ENCODE measurements at places on chromosomes 1 and 21.

GRCh38 chr1:66261364-66261763, 272.6 kb upstream of the SGIP1 start:
- DNase-seq = no peak

- DNase-seq = no peak
Observed at GRCh38 chr1:117556341-117556740, 49.5 kb upstream of the TENT5C start.

DNA sequence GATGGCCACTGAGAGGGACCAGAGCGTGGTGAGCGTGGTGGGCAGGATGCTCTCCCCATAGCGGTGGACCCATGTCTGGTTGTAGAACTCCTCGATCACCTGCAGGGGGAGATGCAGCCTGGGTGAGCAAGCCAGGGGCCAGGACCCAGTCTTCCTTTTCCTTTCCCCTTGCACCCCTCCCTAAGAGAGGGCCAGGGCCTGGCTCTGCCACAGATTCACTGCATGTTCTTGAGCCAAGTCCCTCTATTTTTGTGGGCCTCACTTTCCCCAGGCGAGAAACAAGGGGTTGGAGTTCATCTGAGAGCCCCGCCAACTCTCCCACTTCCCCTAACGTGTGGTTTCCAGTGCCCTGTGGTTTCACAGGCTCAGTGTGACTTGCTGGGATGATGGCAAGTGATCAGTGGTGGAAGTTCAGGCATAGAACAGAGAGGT, 27.5 kb downstream of the SLC2A1 start:
- DNase-seq = no peak

- no peak for DNase-seq
Observed at GRCh38 chr1:83691953-83692500, 306.9 kb downstream of the TTLL7 start.

GRCh38 chr1:178702146-178702545, 22.9 kb upstream of the RALGPS2 start:
- no peak for DNase-seq

DNA sequence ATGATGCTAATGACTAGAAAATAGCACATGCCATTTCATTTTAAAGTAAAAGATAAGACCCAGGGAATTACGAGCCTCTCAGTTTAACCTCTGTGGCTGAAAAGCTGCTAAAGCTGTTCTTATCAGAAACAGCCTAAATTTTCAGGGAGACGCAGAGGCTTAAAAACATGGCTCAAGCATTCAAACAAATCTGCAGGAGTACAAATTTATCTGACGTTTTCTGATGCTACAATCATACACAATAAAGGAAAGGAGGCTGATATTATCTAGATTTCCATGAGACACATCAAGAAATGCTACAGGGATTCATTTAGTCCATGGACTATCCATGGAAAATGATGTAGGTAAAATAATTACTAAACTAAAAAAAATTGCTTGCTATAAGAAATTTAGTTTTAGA, 65.3 kb upstream of the SCYL3 start:
- DNase-seq = no peak

- DNase-seq = no peak
Observed at GRCh38 chr1:30376054-30376697, 347.2 kb downstream of the MATN1 start.

- DNase-seq = no peak
Observed at GRCh38 chr1:53048960-53049573, 12.9 kb upstream of the PODN start.

DNA sequence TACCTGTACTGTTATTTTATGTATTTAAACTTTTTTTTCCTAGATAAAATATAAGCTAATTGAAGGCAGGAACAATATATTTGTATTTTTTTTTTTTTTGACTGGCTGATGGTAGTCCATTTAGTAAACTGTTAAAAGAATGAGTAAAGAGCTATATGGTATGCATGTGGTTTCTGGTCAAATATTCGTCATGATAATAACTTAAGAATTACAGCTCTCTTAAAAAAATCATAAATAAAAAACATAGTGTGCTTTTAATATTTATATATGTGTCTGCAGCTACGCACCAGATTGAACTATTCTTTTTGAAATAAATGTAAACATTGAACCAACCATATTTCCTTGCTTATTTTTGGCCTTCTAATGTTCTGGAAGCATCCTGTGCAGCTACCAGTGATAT, 272.3 kb upstream of the C1orf105 start:
- DNase-seq = no peak

DNA sequence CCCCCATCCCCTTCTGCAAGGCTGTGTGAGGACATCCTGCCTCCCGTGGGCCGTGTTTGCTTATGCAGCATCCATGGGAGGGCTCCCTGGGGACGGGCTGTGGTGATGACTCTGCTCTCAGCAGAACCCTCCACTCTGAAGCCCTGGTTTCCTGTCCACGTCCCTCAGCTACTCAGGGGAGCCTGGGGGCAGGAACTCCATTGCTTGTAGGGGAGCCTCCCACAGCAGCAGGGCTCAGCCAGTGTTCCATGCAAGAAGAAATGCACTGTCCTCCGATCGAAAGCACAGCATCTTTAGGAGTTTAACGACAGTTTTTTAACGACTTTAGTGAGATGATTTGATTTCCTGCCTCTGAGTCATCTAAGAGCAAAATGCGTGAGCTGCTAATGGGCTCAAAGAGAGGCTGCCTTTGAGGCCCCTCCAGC, 8.3 kb upstream of the KCNAB2 start:
- DNase-seq = no peak

GRCh38 chr1:15157524-15158399, 4.2 kb downstream of the TMEM51 start:
- DNase-seq = no peak

GRCh38 chr1:155226910-155227260, 18.4 kb downstream of the MTX1 start:
- DNase-seq = peak; percentile 41

DNA sequence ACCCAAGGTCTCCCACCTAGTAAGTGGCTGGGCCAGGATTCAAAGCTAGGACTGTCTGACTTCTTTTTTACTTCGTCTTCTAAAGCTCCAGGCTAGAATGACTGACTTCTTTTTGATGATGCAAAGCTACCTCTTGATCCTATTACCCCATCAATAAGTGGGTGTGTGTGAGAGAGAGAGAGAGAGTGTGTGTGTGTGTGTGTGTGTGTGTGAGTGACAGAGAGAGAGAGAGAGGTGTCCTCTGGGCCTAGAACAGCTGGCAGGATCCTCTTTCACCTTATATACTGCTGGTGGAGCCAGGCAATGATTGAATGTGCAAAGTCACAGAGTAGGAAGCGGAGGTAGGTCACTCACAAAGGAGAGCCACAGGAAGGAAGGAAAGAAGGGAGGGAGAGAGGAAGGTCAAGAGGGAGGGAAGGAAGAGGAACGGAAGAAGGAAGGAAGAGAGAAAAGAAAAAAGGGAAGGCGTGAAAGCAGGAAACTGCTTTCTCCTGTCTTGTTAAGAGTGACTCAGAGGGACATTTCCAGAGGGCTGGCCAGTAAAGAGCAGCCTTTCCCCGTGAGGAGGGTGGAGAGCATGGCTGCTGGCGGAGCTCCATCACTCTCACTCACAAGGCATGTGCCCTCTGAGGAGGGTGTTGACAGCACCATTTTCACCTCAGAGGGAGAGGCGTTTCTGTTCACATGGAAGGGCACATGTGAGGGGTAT, 68.9 kb downstream of the CDC7 start:
- DNase-seq = no peak

DNA sequence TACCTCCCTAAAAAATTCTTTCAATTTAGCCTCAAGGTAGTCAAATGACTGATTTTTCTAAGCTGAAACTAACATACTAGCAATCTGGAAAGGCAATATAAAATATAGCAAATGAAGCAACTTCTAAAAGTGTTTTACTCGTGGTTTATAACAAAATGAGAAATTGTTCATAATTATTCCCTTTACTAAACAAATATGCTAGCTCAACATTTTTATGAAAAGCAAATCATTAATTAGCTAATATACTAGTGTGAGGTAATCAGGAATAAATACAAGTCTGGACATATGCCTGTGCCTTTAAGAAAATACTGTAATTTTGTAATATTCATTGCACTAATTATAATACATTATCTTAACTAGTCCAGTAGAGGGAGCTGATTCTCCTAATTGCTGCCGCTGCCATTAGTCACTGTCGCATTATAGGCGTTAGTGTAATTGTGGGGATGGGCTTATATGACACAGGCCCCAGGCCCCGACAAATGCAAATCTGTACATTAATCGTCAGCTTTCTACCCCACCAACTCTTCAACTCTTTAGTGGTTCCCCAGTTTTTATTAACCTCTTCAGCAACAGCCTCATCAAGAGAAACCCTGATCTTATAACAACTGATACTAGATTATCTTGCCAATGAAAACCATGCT, 160.9 kb downstream of the GABPA start:
- no peak for DNase-seq

DNA sequence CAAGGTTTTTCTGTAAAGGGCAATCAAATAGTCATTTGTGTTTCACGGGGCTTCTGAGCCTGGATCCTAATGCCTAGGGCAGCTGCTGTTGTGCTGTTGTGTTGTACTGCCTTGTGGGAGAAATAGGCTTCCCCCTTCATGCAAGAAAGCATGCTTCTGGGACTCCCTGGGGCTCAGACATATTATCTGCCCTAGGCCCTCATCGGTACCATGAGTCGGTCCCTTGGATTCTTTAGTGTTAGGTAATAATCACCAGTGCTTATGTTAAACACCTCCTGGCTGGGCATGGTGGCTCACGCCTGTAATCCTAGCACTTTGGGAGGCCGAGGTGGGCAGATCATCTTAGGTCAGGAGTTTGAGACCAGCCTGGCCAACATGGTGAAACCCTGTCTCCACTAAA, 245.9 kb downstream of the TNR start:
- DNase-seq = no peak

- DNase-seq = peak; percentile 84
Observed at GRCh38 chr1:6486433-6487011, 4.9 kb downstream of the PLEKHG5 start.

- no peak for DNase-seq
Observed at GRCh38 chr1:240090014-240090413, 1.7 kb upstream of the FMN2 start.

DNA sequence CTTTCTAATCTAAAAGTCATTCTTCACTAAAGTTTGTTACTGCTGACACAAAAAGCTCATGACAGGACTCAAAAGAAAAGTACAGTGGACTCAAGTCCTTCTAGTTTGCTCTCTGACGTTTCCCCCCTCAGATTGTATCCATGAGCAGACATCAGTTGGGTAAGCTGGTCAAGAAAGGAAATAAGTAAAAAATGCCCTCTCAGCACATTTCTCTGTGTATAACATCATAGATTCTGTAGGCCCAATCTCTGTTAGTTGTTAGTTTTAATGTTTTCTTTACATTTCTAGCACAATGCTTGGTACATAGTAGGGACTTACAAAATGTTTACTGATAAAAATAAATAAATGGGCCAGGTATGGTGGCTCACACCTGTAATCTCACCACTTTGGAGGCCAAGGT, 96.8 kb downstream of the NR5A2 start:
- DNase-seq = no peak

- no peak for DNase-seq
Observed at GRCh38 chr1:3275471-3276340, 178.8 kb upstream of the ARHGEF16 start.

DNA sequence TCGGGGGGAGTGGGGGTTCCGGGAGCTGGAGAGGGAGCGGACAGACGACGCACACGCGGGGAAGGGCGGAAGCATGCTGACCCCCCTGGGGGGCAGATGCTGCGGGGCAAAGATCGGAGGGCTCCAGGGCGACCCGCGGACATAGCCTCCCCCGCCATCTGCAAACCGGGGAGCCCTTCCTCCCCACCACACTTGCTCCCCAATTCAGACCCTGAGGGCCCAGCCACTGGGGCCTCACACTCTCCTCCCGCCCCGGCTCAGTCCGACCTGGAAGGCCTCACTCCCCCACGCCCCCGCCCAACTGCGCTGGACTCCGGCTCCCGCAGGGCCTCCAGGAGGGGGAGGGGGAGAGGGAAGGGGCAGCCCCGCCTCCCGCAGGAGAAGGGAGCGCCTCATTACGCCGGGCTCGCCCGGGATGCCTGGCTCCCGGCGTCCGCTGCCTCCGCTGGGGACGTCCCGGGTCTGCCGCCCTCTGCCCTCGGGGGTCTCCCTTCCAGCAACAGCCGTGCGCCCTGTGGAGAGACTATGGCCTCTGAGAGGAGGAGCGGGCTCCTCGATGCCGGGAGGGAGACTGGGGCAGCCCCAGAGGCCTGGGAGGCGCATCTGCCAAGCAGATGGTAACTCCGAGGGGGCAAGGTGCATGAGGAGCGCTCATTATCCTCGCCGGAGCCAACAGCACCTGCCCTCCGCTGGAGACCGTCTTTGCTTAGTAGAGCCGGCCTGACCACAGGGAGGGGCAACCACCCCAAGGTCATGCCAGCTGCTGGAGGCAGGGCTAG, 636 bp upstream of the CAMK2N1 start:
- DNase-seq = no peak

GRCh38 chr1:95181096-95181495, 52.9 kb upstream of the RWDD3 start:
- DNase-seq = no peak

- DNase-seq = no peak
Observed at GRCh38 chr1:15803380-15803779, 4.1 kb downstream of the UQCRHL start.

- no peak for DNase-seq
Observed at GRCh38 chr1:151474745-151475144, 15.5 kb upstream of the POGZ start.

DNA sequence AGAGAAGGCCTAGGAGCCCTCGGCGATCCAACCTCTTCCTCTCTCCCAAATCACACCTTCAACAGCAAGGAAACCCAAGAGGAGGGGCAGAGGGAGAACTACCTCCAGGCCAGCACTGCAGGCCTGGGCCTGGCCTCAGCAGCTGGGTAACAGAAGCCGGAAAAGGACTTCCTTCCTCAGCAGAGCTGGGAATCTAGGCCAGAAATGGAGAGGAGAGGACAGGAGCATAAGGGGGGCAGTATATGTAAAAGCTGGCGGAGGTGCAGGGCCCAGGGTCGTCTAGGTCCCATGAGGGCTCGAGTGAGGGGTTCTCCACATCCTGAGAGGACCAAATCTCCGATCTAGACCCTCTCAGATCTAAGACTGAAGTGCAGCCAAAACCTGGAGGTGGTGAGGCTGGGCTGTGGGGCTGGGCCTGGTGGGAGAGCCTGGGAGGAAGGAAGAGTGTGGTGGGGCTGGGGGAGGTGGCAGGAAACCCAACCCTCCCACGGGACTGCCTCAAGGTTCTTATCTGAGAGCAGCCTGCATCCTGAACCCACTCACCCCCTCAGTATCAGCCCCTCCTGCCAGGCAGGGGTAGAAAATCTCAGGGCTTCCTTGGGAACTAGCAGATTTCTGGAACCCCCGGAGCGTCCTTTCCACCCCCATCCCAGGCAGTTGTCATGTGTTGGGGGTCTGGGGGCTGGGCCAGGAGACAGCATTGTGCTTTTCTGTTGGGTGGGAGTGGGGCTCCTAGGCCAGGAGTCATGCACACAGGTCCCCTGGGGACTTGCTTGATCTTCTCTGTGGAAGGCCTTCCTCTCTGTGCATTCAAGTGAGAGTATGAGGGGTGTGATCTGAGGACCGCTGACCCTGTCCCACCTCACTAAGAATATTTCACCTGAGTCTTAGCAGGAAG, 33.0 kb downstream of the PIK3C2B start:
- no peak for DNase-seq

GRCh38 chr1:84849357-84849975, 43.5 kb downstream of the LPAR3 start:
- no peak for DNase-seq
